ENCODE measurements at places on chromosomes 5 and 9. TPM values are rescaled to one million over a fixed set of nuclear protein-coding genes. Genes with fewer than 3 reads are reported as not detected.

OGN gene
- total RNA-seq = not detected

PPIC gene
- not detected for total RNA-seq

TLR4 gene
- 0.48 TPM for total RNA-seq

FAM170A gene
- not detected for total RNA-seq

GLDC gene
- 3.1 TPM for total RNA-seq

SLCO6A1 gene
- not detected for total RNA-seq

LHX6 gene
- total RNA-seq = not detected

ZCCHC9 gene
- 41.9 TPM for total RNA-seq

F2R gene
- total RNA-seq = 27.4 TPM

CDX1 gene
- total RNA-seq = not detected

ACER2 gene
- 2.7 TPM for total RNA-seq

SLC6A18 gene
- not detected for total RNA-seq

CATSPER3 gene
- total RNA-seq = 0.18 TPM

FOXD4L6 gene
- total RNA-seq = not detected

GRCh38 chr9:9905736-9906135, 707.1 kb downstream of the PTPRD start:
- no peaks in the 10 kb centered on the region for H3K4me1 ChIP-seq
- no peaks in the 10 kb centered on the region for H3K36me3 ChIP-seq

DNA sequence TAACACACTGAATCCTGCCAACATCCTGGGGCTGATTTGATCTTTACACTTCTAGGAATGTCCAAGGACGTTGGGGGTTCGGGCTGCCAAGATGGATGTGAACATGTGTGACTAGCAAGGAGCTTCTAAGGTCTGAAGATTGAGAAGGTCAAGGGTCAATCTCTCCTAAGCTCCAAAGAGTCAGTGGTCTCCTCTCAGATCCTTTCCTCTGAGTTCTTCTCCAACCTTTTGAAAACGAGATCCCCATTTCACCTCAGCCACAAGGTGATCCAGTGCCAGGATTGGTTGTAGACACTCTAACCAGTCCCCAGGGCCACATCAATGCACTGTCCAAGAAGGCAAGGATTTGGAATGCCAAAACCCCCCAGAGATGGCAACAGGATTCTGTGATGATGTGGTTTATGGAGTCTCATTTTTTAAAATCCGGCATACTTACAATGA, 266.8 kb downstream of the NDUFS4 start:
- no peaks in the 10 kb centered on the region for H3K36me3 ChIP-seq
- H3K4me3 ChIP-seq = no peak overlapping the region
- H3K27me3 ChIP-seq = no peaks in the 10 kb centered on the region
- no peaks in the 10 kb centered on the region for H3K4me1 ChIP-seq

GRCh38 chr9:115627511-115627910, 509.6 kb upstream of the TNC start:
- no peak for DNase-seq
- no peaks in the 10 kb centered on the region for H3K27me3 ChIP-seq
- no peak overlapping the region for H3K27ac ChIP-seq
- H3K4me1 ChIP-seq = no peaks in the 10 kb centered on the region

GRCh38 chr5:756865-757345, 27.6 kb downstream of the ZDHHC11B start:
- H3K36me3 ChIP-seq = no peaks in the 10 kb centered on the region
- no peak for DNase-seq
- no peaks in the 10 kb centered on the region for H3K27me3 ChIP-seq
- no peak overlapping the region for H3K4me3 ChIP-seq
- H3K27ac ChIP-seq = no peak overlapping the region

DNA sequence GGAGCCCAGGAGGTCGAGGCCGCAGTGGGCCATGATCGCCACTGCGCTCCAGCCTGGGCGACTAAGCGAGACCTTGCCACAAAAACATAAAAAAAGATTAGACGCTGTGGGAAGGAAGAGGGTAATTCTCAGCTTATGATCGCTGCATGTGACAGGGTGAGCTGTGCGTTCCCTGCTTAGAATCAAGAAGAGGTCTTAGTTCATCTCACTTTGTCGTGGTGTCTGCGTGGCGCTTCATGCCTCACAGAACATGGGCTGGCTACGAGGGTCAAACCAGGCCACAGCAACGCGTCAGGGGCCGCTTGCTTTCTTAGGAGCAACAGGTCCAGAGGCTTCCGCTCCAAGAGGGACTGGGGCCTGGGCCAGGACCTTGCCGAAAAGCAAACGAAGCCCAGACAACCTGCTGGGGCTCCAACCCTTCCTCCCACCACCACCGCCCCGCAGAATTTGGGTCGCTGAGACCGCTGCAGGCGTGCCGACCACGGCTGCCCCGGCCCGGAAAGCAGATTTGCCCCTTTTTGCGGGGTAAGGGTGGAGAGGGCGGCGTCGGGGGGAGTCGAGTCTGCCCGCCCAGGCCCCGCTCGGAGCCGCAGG, 10.0 kb upstream of the GRIN1 start:
- peak overlapping the region; percentile 81 for H3K27ac ChIP-seq
- H3K36me3 ChIP-seq = no peaks in the 10 kb centered on the region
- peaks cover 25% of the 10 kb centered on the region for H3K4me1 ChIP-seq
- peak overlapping the region; percentile 78 for H3K4me3 ChIP-seq

- no peak overlapping the region for H3K4me3 ChIP-seq
- no peaks in the 10 kb centered on the region for H3K4me1 ChIP-seq
- no peak for DNase-seq
- H3K27ac ChIP-seq = no peak overlapping the region
- no peaks in the 10 kb centered on the region for H3K27me3 ChIP-seq
Measured at GRCh38 chr9:109190151-109190550, 23.1 kb upstream of the FRRS1L start.

DNA sequence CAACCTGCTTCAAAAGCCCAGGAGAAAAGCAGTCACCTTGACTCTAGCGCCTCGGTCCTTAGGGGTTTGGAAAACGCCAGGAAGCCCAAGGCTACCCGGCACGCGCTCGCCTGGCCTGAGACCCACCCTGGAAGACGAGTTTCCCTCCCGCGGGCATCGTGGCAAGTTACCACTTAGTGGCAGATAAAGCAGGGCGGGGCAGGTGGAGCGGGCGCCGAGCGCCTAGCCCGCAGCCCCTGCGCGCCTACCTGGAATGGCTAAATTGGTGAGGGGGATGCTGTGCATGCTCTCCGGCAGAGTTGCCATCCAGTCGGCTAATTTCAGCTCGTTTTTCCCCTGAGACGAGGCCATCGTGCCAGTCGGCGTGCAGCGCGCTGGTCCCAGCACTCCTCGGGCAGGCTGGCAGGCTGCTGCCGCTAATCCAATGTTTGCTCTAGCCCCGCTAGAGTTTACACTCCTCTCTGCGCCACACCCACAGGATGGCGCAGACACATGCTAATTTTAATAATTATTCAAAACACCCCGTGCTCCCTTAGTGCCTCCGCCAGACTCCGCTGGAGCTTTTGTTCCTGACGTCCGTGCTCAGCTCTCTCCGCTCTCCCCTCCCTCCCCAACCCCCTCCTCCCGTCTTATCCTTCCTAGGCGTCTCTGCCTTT, at the start of gene PLCXD3:
Gene PLCXD3, minus strand, starts transcription at position 426 of the 656 bp plus-strand sequence. Its CDS starts 75 bp downstream, at position 351.
- H3K27me3 ChIP-seq = no peaks in the 10 kb centered on the region
- no peak for DNase-seq
- H3K4me1 ChIP-seq = no peaks in the 10 kb centered on the region

GRCh38 chr5:132233081-132233480, 5.4 kb upstream of the P4HA2 start:
- H3K36me3 ChIP-seq = no peaks in the 10 kb centered on the region
- DNase-seq = no peak
- no peaks in the 10 kb centered on the region for H3K4me1 ChIP-seq
- H3K27me3 ChIP-seq = no peaks in the 10 kb centered on the region
- no peak overlapping the region for H3K4me3 ChIP-seq

DNA sequence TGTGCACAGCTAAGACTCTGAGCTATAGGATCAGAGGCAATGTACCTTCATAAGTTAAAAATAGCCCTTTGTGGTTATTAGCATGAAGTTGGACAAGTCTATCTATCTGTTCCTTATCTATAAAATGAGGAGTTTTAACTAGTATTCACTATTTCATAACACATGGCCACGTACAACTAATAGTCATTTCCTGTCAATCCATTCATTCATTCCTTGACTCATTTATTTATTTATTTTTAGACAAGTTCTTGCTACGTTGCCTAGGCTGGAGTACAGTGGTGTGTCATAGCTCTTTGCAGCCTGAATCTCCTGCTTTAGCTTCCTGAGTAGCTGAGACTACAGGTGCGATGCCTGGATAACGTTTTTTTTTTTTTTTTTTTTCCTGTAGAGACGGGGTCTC, 92.1 kb downstream of the NR3C1 start:
- H3K27me3 ChIP-seq = no peaks in the 10 kb centered on the region
- no peak overlapping the region for H3K4me3 ChIP-seq
- DNase-seq = no peak
- H3K36me3 ChIP-seq = peaks cover 35% of the 10 kb centered on the region
- H3K27ac ChIP-seq = no peak overlapping the region

GRCh38 chr5:111401906-111402305, 110.4 kb downstream of the STARD4 start:
- H3K4me1 ChIP-seq = no peaks in the 10 kb centered on the region
- no peaks in the 10 kb centered on the region for H3K27me3 ChIP-seq
- H3K36me3 ChIP-seq = peaks cover 6% of the 10 kb centered on the region
- no peak overlapping the region for H3K4me3 ChIP-seq
- no peak overlapping the region for H3K27ac ChIP-seq

DNA sequence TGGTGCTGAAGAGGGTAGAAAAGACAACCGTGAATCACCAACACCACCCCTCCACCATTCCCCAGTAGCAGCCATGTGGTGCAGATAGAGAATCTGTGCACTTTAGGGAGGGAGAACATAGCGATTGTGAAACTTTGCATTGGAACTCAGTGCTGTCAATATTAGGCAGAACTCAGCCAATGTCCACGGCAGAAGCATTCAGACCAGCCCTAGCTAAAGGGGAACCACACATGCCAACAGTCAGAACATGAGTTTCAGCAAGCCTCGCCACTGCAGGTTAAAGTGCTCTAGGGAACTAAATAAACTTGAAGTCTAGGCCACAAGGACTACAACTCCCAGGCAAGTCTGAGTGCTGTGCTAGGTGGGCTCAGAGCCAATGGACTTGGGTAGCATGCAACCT, 38.5 kb upstream of the DEPDC1B start:
- no peak overlapping the region for H3K27ac ChIP-seq
- H3K36me3 ChIP-seq = no peaks in the 10 kb centered on the region
- no peaks in the 10 kb centered on the region for H3K4me1 ChIP-seq
- no peak for DNase-seq
- no peak overlapping the region for H3K4me3 ChIP-seq

- H3K4me1 ChIP-seq = no peaks in the 10 kb centered on the region
- H3K36me3 ChIP-seq = no peaks in the 10 kb centered on the region
- no peaks in the 10 kb centered on the region for H3K27me3 ChIP-seq
Measured at GRCh38 chr5:80921026-80921425, 39.1 kb upstream of the RASGRF2 start.

DNA sequence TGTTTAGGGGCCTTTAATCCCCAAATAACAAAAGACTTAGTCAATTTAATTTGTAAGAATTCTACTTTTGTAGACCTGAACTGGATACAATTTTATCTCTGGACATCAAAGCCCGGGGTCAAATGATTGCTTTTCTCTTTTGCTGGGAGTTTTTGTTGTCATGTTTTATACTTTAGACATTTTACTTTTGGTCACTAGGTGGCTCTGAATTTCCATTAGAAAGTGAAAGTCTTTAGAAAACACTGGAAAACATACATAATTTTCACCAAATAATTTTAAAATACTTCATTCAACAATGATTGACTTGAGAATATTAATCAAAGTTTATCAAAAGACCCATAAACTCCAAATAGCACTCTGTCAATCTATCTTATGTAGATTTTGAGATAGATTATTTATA, 2.8 kb upstream of the PCA3 start:
- no peak overlapping the region for H3K4me3 ChIP-seq
- H3K27ac ChIP-seq = no peak overlapping the region

DNA sequence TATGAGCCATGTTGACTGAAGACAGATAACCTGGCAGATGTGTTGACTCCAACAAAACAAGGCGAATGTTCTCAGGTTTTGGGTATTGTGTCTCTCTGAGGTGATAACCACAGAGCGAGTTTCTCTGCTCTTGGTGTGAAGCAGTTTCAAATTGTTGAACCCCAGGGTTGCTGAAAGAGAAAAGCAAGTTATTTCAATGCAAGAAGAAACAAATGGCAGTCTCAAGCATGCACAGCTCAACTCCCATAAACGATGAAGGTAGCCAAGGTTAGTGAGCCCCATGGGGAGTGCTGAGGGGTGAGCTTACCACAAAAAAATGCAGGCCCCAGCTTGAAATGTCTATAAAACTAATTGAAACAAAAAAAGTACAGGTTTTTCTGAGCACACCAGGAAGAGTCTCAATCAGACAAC, 220.8 kb upstream of the DAPK1 start:
- H3K27ac ChIP-seq = no peak overlapping the region
- H3K4me1 ChIP-seq = peaks cover 35% of the 10 kb centered on the region
- H3K4me3 ChIP-seq = no peak overlapping the region
- H3K27me3 ChIP-seq = peaks cover 4% of the 10 kb centered on the region

DNA sequence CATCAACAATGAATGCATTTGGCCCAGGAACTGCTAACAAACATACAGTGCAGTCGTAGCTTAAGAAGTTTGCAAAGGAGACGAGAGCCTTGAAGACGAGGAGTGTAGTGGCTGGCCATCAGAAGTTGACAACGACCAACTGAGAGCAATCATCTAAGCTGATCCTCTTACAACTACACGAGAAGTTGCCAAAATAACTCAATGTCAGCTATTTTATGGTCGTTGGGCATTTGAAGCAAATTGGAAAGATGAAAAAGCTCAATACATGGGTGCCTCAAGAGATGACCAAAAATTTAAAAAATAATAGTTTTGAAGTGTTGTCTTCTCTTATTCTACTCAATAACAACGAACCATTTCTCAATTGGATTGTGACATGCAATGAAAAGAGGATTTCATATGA, 757.7 kb upstream of the CHD1 start:
- H3K4me1 ChIP-seq = no peaks in the 10 kb centered on the region
- H3K36me3 ChIP-seq = no peaks in the 10 kb centered on the region
- H3K4me3 ChIP-seq = no peak overlapping the region
- no peak for DNase-seq
- no peak overlapping the region for H3K27ac ChIP-seq

GRCh38 chr5:123756318-123756665, 244.3 kb downstream of the CSNK1G3 start:
- no peaks in the 10 kb centered on the region for H3K4me1 ChIP-seq
- H3K27me3 ChIP-seq = no peaks in the 10 kb centered on the region
- no peak overlapping the region for H3K27ac ChIP-seq
- H3K36me3 ChIP-seq = no peaks in the 10 kb centered on the region
- H3K4me3 ChIP-seq = no peak overlapping the region

GRCh38 chr5:127985811-127986325, 97.7 kb upstream of the SLC12A2 start:
- no peaks in the 10 kb centered on the region for H3K36me3 ChIP-seq
- H3K4me1 ChIP-seq = no peaks in the 10 kb centered on the region
- no peak overlapping the region for H3K4me3 ChIP-seq

- H3K27me3 ChIP-seq = no peaks in the 10 kb centered on the region
- H3K36me3 ChIP-seq = no peaks in the 10 kb centered on the region
- H3K4me1 ChIP-seq = no peaks in the 10 kb centered on the region
- H3K4me3 ChIP-seq = no peak overlapping the region
- DNase-seq = no peak
- H3K27ac ChIP-seq = no peak overlapping the region
Measured at GRCh38 chr9:114787781-114788498, 17.9 kb downstream of the TNFSF15 start.

- no peak overlapping the region for H3K27ac ChIP-seq
- no peaks in the 10 kb centered on the region for H3K27me3 ChIP-seq
- no peak for DNase-seq
- no peaks in the 10 kb centered on the region for H3K36me3 ChIP-seq
- no peak overlapping the region for H3K4me3 ChIP-seq
Measured at GRCh38 chr5:10481241-10481935, 39.7 kb downstream of the ROPN1L start.

GRCh38 chr5:156819967-156820581, 30.0 kb upstream of the PPP1R2B start:
- H3K4me3 ChIP-seq = no peak overlapping the region
- no peaks in the 10 kb centered on the region for H3K36me3 ChIP-seq
- no peaks in the 10 kb centered on the region for H3K27me3 ChIP-seq
- no peak overlapping the region for H3K27ac ChIP-seq
- no peak for DNase-seq

All from CD8-positive, alpha-beta memory T cell (primary cell).